ENCODE measurements at places on chromosomes 13 and 19.

- no peak for DNase-seq
Observed at GRCh38 chr19:35265126-35265899, 3.4 kb upstream of the USF2 start.

- DNase-seq = no peak
Observed at GRCh38 chr19:41933693-41934426, 5.6 kb upstream of the ERFL start.

GRCh38 chr13:24888291-24888931 is 124.4 kb downstream of the RNF17 start:
- DNase-seq = no peak

GRCh38 chr13:112245989-112246388 is 130.2 kb upstream of the SPACA7 start:
- DNase-seq = no peak

GRCh38 chr13:39516096-39516495 is 86.9 kb downstream of the LHFPL6 start:
- no peak for DNase-seq

DNA sequence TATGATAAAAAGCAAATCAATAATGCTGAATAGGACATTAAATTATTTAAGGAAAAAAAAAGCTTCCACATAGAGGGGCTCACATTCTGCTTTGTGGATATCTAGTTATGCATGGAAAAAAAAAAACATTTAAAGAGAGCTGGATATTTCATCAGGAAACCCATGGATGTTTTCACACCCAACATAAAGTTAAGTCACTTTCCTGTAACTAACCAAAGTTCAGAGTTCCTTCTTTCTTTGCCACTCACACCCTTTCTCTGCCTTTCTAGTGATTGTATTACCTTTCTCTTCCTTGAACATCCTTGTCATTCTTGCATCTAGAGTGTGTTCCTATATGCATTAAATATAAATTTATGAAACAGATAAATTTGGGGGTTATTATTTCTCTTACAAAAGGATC is 47.2 kb downstream of the RFXAP start:
- no peak for DNase-seq

DNA sequence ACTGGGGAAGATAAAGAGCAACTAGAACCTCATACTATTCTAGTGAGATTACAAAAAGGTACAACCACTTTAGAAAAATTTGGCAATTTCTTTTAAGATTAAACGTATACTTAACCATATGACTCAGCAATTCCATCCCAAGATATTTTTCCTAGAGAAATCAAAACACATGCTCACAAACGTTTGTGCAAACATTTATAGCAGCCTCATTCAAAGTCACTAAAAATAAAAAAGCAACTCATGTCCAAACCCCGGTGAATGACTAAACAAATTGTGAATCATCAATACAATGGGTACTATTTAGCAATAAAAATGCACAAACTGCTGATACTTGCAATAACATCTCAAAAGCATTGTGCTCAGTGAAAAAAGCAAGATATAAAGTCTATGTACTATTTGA is 121.5 kb downstream of the FRY start:
- DNase-seq = peak; percentile 62

- DNase-seq = no peak
Observed at GRCh38 chr13:36831291-36831690, 12.3 kb downstream of the RFXAP start.

DNA sequence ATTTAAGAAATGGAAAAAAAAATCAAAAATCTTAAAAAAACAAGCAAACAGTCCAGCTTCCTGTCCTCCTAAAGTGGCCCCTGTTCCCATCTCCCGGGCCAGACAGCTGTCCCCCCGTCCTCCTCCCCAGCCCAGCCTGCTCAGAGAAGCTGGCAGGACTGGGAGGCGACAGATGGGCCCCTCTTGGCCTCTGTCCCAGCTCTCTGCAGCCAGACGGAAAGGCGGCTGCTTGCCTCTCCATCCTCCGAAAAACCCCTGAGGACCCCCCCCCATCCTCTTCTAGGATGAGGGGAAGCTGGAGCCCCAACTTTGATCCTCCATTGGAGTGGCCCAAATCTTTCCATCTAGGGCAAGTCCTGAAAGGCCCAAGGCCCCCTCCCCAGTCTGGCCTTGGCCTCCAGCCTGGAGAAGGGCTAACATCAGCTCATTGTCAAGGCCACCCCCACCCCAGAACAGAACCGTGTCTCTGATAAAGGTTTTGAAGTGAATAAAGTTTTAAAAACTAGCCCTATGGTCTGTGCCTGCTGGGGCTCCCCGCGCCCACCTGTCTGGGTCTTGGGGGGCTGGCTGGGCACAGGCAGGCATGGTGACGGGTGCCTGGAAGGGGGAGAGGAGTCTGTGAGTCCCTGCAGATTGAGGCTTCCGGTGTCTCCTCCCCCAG is 3.8 kb downstream of the GADD45GIP1 start:
- no peak for DNase-seq

- DNase-seq = no peak
Observed at GRCh38 chr19:1455002-1455335, 5.0 kb downstream of the APC2 start.

GRCh38 chr13:52599037-52599847 is 43.0 kb upstream of the HNRNPA1L2 start:
- peak; percentile 67 for DNase-seq

DNA sequence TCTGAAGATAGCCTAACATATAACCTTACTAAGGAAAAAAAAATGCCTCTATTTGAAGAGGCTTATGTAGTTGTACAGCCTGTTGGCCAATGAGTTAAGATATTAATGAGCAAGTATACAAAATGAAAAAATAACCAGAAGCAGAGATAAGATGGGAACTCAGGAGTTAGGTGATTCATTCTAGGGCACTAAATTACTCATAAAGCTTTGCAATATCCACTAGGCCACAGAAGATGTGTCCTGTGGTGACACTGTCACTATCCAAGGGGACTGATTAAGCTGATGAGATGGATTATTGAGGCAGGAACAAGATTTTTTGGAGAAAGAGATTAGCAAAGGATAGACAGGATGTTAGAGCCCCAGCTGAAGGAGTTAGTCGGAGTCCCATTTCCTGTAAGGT is 99.6 kb downstream of the LIG4 start:
- DNase-seq = no peak

GRCh38 chr19:14375055-14375581 is 6.1 kb upstream of the ADGRE5 start:
- no peak for DNase-seq

DNA sequence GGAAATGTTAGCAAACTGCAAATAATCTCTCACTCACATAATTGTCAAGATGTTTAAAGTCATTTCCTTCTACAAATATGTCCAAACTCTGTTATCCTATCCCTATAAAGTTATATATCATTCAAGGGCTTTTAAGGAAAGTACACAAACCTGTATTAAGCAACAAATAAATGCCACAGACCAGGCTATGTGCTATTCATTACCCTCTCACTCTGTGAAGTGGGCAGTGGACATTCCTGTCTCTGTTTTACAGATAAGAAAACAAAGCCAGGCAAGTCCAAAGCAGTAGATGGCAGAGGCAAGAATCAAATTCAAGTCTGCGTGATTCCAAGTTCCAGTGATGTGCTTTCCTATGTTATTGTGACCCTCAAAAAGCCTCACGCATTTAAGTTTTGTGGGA is 140.6 kb downstream of the LHFPL6 start:
- peak; percentile 61 for DNase-seq

DNA sequence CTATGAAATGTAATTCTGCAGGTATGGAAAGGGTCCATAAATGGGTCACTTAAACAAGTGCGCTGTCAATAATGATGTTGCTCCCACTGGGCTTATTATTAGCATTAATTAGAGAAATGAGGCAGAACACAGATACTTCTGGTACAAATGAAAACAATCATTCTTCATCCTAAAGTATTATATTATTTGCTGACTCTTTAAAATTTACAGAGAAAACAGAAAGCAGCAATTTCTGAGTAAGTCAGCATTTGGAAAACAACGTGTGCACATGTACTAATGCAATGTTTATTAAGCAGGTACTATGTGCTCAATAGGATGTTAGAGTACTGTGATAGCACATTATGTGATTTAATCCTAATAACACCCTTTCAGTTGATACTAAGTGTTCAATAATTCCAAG is 2.4 kb upstream of the ZNF676 start:
- no peak for DNase-seq

DNA sequence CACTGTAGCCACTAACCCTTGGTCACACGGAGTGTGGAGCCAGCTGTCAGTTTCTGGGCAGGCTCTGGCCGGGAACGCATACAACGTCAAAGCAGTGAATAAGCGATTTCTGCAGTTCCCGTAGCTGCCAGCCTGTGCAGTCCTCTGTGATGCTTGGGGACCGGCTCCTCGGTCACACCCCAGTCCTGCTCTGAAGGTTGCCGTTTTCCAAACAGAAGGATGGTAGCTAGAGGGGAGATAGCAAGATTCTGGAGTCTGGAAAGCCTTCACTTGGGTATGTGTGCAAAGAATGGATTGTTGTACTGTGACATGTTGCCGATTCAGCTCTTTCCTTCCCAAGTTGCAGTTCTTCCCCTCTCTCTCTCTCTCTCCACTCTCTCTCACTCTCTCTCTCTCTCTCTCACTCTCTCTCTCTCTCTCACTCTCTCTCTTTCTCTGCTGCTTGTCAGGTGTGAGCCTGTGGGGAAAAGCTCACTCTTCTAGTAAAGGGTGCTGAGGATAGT is 38.7 kb upstream of the C1QTNF9 start:
- DNase-seq = peak; percentile 62

- no peak for DNase-seq
Observed at GRCh38 chr13:48504606-48505005, 28.3 kb downstream of the RCBTB2 start.

GRCh38 chr19:56101746-56102535 is 19.2 kb downstream of the ZNF787 start:
- DNase-seq = no peak

DNA sequence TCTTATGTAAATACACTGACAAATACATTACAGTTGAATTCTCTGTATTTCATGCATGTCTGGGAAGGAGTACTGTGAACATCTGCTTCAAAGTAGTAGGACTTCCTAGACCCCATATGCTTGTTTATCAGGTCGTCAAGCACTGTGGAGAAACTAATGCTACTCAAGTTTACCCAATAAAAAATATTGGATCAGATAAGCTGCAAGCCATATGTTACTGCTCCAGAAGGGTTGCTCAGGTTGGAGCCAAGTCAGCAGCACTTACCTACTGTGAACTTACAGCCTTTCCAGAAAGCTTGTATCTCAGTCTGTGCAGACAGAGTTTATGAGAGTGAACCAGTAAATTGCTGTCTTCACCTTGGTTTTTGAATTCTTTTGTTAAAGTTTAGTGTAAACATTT is 36.2 kb downstream of the SLAIN1 start:
- no peak for DNase-seq

GRCh38 chr13:38733146-38733545 is 46.3 kb downstream of the FREM2 start:
- no peak for DNase-seq

GRCh38 chr13:61316647-61317046 is 99.0 kb downstream of the PCDH20 start:
- no peak for DNase-seq

- DNase-seq = no peak
Observed at GRCh38 chr13:20666948-20667347, 36.6 kb upstream of the IL17D start.

DNA sequence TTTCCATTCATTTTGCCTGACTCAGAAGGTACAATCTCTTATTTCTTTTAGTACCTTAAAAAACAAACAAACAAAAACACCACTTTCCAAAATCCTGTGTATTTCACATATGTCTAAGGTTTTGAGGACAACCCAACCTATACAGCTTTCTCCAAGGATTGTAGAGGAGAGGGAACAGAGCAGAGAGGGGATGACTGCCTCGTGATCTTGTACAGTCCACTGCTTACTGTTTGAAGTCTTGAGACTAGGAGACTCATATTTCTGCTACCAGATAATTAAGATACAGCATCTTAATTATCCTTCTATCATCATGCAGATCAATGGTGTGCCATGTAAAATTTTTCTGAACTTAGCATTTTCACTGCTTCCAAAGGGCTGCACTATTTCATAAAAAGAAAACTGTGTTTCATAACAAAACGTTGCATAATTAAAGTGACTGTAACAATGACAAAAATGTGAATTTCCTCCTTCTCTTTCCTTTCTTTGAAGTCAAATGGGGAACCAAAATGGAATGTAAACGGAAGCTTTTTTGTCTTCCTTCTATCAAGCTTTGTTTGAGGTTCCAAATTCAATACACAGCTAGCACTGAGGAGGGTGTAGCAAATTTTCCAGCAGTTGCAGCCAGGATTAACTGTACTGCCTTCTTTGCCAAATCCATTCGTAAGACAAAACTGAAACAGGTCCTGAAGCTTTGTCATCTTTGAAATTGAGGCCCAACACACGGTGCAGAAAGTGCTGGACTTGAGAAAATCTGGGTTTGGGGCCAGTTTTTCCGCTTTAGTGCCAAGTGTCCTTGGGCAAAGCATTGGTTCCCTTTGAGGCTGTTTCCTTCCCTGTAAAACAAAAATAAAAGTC is 34.9 kb upstream of the RCBTB2 start:
- peak; percentile 39 for DNase-seq

GRCh38 chr13:104553186-104553585 is 1487.0 kb upstream of the SLC10A2 start:
- peak; percentile 62 for DNase-seq

DNA sequence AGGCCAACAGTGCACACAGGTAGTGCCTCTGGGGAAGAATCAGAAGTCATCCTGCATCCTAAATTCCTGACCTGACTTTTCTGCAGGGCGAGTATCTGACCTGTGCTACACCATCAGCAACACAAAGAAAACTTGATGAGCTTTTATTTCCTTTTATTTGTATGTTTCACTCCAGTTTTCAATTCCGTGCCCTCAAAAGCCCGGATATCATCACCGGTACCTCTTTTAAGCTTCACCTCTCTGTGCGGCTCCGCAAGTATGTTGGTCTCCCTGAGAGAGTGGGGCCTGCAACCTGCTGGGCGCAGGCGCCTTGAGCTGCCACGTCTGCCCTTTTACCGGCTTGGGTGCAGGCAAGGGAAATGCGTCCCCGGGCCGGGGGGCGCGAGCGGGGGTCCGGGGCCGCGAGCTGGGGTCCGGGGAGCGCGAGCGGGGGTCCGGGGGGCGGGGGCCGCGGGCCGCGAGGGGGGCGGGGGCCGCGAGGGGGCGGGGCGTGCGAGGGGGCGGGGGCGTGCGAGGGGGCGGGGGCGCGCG is 4.3 kb upstream of the DUXA start:
- peak; percentile 61 for DNase-seq

DNA sequence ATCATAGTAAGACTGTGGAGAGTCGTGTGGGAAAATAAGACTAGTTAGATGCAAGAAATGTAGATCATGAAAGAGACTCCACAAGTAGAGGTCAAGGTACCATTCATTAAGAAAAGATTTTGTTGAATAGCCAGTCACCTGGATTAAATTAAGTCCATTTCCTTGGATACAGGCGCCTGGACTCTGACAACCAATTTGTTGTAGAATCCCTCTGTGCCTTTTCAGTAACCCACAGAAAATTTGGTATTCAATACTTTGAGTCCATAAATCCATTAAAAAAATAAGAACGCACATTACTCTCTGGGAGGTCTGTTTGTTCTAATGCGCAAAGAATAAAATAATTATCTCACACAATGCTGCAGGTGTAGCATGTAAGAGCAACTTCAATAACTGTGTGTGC is 469.4 kb downstream of the KLF12 start:
- DNase-seq = no peak

Measured in choroid plexus epithelial cell (primary cell).